ENCODE measurements at places on chromosomes 3 and 15.
A peak's percentile ranks its signal among the peaks of the same experiment; 100 is the strongest.

DNA sequence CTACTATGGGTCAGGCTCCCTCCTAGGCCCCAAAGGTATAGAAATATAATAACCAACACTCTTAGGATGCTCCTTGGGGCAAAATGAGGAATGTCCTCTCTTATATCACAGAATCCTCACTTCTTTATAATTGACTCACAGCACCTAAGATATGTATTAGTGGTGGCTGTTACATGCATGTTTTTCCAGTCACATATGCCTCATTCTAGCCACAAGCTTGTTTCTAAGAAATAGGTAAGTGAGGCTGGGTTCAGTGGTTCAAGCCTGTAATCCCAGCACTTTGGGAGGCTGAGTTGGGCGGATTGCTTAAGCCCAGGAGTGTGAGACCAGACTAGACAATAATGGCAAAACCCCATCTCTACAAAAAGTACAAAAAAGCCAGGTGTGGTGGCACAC lies 57.9 kb upstream of the PSMD6 start:
- no peak for DNase-seq

GRCh38 chr3:113712129-113712528 lies 15.7 kb upstream of the USF3 start:
- DNase-seq: no peak

GRCh38 chr15:75532413-75533250 lies 46.5 kb downstream of the PTPN9 start:
- peak; percentile 42 for DNase-seq

GRCh38 chr15:70047386-70048197 lies 50.1 kb downstream of the TLE3 start:
- DNase-seq: no peak

- DNase-seq: no peak
Observed at GRCh38 chr3:126127904-126128303, 44.0 kb upstream of the SLC41A3 start.

GRCh38 chr15:33822479-33822878 lies 145.8 kb upstream of the CHRM5 start:
- DNase-seq: no peak

DNA sequence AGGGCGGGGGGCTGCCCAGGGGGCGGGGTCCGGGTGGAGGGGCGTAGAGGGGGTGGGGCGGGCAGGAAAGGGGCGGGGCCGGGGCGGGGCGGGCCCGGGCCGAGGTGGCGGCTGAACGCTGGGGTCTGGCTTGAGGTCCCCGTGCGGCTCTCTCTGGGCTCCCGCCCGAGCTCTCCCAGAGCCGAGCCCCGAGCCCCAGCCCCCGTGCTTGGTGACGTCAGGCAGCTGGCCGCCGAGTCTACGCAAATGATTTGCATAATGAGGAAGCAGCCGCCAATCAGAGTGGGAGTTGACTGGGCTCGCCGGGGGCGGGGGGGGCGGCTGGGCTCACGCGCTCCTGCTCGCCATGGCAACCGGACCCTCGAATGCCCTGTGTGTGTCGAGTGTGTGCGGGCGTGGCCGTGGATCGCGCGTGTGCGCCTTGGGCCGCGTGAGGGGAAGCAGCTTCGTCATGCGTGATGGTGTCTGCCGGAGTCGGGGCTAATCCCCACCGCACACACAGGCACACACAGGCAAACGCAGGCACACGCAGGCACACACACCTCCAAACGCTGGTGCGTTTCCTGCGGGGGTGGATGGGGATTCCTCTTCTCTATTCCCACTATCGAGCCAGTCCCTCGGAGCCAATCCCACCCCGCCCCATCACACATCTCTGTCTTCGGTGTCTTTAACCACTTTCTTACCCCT lies at the start of gene CELF6:
Gene CELF6 (minus strand): TSS at position 173 of the 687 bp plus-strand sequence. CDS start 283 bp downstream, outside the sequence.
- no peak for DNase-seq

GRCh38 chr3:52439426-52440248 lies 5.3 kb downstream of the SEMA3G start:
- no peak for DNase-seq

DNA sequence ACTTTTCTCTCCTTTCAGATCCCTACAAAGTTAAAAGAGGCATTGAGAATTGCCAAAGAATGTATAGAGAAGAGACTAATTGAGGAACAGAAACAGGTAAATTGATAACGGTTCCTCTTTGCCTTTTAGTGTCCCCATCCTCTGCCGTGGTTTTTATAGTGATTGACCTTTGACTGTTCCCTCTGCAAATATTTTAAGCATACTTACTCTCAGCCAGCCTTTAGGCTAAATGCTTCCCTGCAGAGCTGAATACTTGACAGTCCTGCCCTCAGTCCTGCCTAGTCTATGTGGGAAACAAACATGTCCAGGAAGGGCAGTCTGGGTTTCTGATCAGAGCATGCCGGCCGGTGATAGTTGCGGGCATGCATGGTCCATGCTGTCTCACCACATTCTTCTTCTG lies 24.7 kb downstream of the PDHB start:
- DNase-seq: no peak

- no peak for DNase-seq
Observed at GRCh38 chr15:25790000-25790660, 73.0 kb downstream of the ATP10A start.

DNA sequence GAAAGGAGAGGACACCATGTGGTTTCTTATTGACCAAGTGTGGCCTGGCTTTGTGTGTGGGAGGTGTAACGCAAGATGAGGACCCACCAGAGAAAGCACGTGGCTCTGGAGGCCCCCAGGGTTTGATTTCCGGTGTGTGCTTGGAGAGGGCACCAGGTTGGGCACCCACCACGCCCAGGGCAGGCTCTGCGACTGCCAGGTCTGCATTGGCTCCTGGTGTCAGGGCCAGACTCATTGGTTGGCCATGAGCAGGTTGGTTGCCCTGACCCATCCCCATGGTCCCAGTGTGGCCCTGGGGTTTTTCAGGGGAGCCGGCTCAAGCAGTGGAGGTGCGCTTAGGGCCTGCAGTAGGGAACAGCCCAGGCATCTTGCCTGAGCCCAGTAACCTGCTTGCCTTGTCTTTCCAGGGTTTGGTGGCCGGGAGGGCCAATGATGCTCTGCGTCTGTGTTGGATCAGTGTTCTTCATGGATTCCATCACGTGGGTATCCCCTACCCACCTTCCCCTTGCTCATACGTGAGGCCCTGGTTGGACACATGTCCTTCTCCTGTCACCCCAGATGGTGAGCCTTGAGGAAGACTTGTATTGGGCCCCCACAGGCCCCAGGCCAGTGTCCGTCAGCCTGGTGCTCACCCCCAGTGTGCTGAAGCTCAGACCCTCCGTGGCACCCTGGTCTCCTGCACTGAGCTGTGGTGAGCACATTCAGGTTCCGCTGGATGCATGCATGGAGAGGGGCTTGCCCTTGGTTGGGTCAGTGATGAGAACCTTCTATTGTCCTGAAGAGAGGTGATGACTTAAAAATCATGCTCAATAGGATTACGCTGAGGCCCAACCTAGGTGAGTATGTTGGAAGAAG lies 193.9 kb downstream of the UBE3A start:
- no peak for DNase-seq

- no peak for DNase-seq
Observed at GRCh38 chr15:57705746-57706404, 639 bp upstream of the POLR2M start.

- DNase-seq: peak; percentile 28
Observed at GRCh38 chr3:111210866-111211564, 139.4 kb downstream of the NECTIN3 start.

GRCh38 chr15:25697586-25697985 lies 165.5 kb downstream of the ATP10A start:
- no peak for DNase-seq

DNA sequence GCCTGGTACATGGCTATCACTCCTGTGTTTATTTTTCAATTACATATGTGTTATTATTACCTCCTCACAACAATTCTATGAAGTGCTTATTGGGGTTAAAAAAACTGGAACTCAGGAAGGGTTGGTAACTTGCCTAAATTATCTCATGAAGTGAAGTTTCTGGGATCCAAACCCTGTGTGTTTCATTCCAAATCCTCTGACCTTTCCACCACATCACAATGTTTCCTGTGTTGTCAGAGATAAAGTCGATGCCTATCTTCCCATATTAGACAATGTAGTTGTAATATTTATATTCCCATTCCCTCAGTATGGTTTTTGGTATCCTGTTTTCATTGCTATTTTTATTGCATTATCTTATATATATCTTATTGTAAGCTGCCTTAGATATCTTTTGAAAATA lies 269.1 kb upstream of the CFAP20DC start:
- DNase-seq: no peak

DNA sequence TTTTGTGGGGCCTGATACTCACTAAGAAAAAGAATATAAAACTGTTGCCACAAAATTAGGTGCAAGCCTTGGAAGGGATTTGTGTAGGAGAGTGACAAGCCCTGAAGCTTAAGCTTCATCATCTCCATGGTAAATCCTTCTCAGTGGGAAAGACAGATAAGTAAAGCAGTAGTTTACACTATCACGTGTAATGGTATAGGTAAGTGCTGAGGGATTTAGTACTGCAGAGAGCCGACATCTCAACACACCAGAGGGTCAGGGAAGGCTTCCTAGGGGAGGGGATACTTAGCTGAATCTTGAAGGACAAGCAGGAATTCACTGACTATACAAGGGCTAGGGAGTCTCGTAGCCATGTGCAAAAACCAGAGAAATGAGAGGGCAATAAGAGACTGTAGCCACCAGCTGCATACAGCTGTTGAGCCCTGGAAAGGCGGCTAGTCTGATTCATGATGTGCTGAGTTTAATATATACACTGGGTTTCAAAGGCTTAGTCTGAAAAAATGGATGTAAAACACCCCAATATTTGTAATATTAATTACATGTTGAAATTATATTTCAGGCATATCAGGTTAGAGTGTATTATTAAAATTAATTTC lies 11.1 kb downstream of the SLC24A1 start:
- no peak for DNase-seq

GRCh38 chr3:104044002-104044401 lies 1322.7 kb upstream of the ALCAM start:
- no peak for DNase-seq

- DNase-seq: no peak
Observed at GRCh38 chr3:194042927-194043326, 93.0 kb upstream of the HES1 start.

GRCh38 chr3:124298301-124298700 lies 306.4 kb upstream of the ROPN1 start:
- DNase-seq: no peak

Measured in iPS DF 19.7 (cell line).